ENCODE measurements at places on chromosomes 7 and 10.

DNA sequence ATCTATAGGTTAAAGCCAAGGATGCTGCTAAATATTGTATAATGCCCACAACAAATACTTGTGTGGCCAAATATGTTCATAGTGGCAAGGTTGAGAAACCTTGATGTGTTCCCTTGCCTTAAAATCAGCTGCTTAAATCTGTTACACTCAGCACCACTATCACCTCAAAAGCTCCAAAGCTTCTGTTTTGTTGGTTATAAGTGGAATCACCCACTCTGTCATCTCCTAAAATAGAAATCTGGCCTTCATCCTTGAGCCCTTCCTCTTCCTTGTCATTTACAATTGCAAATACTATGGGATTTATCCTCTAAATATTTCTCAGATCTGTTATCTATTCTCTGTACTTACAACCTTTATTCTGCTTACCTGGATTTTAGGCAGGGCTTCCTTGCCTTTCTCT is 61.4 kb downstream of the CPED1 start:
- no peak for DNase-seq

DNA sequence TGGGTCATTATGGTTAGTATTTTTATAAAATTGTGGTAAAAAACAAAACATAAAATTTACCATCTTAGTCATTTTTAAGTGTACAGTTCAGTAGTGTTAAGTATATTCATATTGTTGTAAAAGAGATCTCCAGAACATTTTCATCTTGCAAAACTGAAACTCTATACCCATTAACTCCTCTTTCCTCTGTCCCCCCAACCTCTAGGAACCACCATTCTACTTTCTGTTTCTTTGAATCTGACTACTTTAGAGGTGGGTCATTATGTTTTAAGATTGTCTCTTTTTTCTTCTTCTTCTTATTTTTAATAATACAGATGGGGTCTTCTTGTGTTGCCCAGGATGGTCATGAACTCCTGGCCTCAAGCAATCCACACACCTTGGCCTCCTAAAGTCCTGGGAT is 84.1 kb downstream of the DOCK4 start:
- DNase-seq: no peak

- no peak for DNase-seq
These were observed 6.1 kb upstream of the NOM1 start for GRCh38 chr7:156943091-156944041.

GRCh38 chr7:151244196-151244840 is 4.2 kb downstream of the SMARCD3 start:
- peak; percentile 48 for DNase-seq

GRCh38 chr7:3238525-3239210 is 62.4 kb upstream of the SDK1 start:
- DNase-seq: no peak

DNA sequence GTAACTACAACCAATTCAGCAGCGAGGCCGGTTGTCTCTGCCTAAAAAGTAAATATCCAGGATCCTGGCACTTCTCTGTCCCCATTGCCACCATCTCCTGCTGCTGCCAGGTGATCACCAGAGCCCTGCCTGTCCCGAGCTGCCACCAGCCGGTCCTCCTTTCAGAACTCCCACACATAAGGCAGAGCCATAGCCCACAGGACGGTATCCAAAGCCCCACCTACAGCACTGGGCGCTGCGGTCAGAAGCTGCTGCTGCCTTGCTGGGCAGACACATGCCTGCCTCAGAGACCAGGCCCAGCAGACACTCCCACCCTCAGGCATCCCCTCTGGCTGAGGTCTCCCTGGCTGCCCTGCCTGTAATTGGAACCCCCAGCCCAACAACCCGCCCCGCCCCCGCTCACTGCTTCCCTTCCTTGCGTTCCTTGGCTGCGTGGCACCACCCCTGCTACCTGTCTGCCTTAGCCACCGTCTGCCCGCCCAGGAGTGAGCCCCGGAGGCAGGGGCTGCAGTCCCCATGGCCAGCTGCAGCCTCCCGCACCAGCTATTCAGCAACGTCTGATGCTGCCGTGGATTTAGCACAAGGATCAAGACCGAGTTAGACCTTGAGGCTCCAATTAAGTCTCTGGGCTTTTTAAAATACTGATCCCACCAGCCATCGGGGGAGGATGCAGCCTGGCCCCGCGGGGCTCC is 100.7 kb downstream of the CYTH3 start:
- no peak for DNase-seq

- no peak for DNase-seq
These were observed 185.0 kb downstream of the HDAC9 start for GRCh38 chr7:18680576-18680975.

- DNase-seq: no peak
These were observed 194.1 kb upstream of the MTPN start for GRCh38 chr7:136171233-136171632.

DNA sequence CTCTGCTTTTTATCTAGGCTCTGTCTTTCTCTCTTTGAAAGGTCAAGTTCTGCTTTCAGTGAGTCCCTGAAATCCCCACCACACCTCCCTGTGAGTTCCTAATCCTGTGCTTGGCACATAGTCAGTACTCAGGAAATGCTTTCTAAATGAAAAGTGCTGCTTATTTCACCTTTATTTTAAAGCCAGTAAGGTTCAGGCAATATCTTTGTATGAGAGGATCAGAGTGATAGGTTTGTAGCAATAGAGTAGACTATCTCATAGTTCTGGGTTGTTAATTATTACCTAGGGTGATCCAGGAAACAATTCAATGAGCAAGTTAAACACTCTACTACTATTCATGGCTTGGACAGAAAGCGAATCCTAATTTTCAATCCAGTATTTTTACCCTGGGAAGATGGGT is 7.4 kb upstream of the LAMB1 start:
- no peak for DNase-seq

- no peak for DNase-seq
These were observed 15.5 kb upstream of the CPXM2 start for GRCh38 chr10:123906884-123907652.

DNA sequence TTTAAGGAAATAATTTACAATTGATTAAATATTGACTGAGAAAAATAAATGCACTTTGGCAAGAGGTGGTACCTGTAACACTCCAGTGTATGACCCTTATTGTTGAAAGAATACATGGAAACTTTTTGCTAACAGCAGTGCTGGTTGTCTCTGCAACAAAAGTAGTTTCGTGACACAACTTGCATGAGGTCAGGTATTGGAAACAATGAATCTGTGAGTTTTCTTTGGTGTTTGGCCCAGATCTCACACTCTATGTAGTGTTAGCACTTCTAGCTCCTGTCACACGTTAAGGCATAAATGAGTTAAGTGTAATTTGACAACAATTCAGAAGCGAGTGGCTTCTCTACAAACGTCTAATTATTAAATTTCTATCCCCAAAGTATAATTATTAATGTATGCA is 137.7 kb upstream of the MDFIC start:
- no peak for DNase-seq

GRCh38 chr10:23371073-23371472 is 26.5 kb upstream of the C10orf67 start:
- no peak for DNase-seq

DNA sequence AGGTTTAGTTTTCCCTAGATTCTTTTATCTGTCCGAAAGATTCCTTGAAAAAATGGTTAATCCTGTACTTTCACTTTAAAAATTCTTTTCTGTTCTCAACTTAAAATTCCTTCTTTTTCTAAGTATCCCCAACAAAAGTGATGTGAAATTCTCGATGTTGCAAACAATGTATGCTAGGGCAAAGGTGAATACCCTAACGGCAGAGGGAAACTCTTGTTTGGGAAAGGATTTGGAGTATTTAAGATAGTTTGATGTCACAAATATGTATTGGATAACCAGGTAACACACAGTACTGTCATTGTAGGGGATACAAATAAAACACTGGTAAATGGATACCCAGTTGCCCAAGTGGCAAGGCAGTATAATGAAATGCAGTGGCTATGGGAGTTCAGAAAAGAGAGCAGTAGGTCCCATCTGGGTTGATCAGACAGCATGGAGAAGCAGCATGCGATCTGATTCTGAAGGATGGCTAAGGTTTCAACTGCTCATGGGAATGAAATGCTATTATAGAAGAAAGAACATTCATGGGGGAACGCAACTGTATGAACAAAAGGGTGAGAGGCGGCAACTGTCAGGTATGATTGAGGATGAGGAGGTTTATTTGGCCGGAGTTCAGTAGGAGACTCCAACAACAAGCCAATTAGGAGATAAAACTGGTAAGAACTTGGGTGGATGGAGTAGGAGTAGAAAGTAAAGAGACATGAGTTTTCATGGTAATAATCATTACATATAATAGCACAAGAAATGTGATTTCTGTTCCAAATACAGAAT is 3.2 kb upstream of the EPC1 start:
- no peak for DNase-seq

- DNase-seq: no peak
These were observed 35.1 kb downstream of the MACROH2A2 start for GRCh38 chr10:70087616-70088307.

DNA sequence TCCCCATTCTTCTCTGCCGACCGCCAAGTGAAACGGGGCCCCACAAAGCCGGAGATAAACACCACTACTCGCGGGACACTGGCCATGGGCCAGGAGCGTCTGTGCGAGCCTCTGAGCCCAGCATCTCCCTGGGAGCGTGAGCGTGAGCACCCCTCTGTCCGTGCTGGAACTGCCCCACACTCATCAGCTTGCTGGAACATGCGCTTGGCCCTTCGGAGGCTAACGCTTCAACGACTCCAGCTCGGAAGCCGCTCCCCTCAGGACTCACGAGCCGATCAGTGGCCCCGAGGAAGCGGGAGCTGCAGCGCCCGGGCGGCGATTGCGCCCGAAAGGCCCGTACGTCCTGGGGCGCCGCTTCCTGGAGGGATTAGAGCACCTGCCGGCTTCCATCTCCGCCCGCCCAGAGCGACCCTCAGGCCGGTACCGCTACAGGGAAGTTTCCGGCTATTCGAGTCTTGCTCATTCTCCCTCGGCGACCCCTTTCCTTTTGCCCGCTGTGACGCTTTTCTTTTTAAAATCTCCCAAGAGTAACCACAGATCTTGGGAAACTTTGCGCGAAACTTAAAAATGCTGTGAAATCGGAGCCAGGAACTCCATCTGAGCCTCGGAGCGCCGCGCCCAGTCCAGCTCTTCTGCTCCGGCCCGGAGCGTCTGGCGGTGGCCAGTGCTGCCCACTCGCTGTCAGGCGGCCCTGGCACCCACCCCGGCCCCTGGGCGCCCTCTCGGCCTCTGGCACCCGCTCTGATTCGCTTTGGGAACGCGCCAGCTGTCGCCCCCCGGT is 1.0 kb downstream of the TLL2 start:
- DNase-seq: peak; percentile 29

- DNase-seq: no peak
These were observed 47.5 kb upstream of the ANTXRL start for GRCh38 chr10:46239247-46239646.

GRCh38 chr7:23369100-23369499 is 70.0 kb downstream of the MALSU1 start:
- no peak for DNase-seq

All from EL (cell line).